ENCODE measurements at places on chromosomes 11 and 22.

DNA sequence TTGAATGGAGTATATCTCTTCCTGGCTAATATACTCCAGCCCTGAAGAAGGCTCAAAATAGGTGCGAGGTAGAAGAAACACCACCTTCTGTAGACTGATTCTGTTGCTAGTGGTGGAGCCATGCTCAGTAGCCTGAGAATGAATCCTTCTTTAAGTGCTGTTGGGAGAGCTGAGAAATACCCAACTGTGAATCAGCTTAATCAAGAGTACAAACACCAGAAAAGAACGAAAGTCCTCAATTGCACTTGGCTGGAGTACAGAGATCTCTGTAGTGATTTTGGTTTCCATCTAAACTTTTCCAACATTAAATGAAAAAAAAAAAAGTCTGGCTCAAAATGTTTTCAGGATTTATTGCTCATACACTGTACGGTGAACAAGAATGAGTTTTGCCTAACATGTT lies 619.1 kb downstream of the METTL15 start:
- DNase-seq = no peak

GRCh38 chr22:27654546-27655445 lies 146.8 kb downstream of the MN1 start:
- no peak for DNase-seq

- no peak for DNase-seq
Observed at GRCh38 chr22:36292823-36293530, 40.0 kb downstream of the APOL1 start.

- no peak for DNase-seq
Observed at GRCh38 chr11:94795476-94796189, 27.5 kb downstream of the AMOTL1 start.

DNA sequence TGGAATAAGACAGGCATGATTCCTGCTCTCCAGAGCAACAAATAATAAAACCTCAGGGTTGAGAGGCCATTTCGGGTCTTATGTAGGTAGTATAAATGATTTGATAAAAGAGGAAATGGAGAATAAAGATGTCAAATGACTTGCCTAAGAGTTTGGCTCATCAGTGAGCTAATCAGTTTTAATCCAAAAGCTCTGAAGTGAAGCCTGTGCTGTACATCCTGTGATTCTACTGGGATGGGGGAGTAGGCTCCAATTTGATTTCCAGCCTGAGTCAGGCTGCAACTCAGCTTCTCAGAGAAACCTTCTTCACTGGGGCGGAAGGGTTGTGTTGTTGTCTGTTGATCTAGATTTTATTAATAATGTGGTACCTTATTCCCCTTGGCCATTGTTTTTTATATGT lies 192.2 kb upstream of the SORL1-AS1 start:
- DNase-seq = no peak

Measured in NCI-H446 (cell line).